ENCODE measurements at places on chromosomes 5 and 9.
A peak's percentile ranks its signal among the peaks of the same experiment; 100 is the strongest.

DNA sequence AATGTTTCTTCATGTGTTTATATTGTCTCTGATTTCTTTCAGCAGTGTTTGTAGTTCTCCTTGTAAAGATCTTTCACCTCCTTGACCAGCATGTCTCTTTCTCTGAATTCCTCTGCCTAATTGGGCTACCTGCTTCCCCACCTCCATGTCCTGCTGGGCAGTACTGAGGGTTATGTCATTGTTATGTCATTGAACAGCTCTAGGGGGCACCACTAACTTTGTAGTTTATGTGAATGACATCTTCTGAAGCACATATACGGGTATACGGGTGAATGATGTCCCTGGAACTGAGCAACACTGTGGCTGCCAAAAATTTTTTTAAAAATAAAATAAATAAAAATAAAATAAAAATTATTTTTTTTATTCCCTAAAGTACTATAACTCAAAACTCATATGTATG, 16.9 kb upstream of the SNCAIP start:
- peak; percentile 37 for DNase-seq

GRCh38 chr5:52392321-52392720, 395.4 kb upstream of the ITGA1 start:
- DNase-seq: no peak

- DNase-seq: no peak
Measured at GRCh38 chr5:30051976-30052375, 1141.5 kb upstream of the CDH6 start.

DNA sequence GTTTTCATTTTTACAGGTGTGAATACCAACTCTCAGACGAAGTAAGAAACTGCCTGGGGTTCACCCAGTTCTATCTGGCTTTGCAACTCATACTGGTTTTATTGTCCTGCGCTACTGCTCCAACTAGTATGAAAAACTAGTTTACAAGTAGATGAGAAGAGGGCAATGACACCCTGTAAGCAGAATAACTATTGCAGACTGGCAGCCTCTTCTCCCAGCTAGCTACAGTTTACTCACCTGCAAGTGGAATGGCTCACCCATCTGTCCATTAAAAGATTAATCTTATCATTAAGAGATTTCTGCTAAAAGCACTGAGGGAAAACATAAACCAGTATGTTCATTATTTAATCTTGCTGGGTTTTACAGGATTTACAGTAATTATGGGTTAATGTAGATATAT, 113.4 kb downstream of the FRMD3 start:
- DNase-seq: no peak

GRCh38 chr5:172491481-172491880, 37.2 kb upstream of the SH3PXD2B start:
- no peak for DNase-seq

DNA sequence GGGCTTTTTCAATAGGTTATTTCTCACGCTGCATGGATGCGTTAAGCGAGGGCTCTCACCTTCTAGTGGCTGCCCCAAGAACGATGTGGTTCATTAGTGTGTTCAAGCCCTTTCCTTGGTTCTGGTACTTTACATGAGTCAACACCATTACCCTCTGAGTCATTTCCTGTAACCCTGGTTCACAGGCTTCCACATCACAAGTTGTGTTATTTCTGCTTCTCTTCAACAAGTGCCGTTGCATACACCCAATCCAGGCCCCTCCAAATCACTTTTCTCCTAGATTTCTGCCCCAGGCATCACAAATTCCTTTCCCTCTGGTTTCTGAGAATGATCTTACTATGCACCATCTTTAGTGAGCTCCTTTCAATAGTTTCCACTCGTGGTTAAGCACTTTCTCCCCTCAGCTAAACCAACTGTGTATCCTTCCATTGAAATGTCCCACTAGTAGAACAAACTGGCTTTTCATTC, 69.5 kb upstream of the RAD23B start:
- DNase-seq: peak; percentile 91
